ENCODE measurements at places on chromosomes 2 and 18. TPM values are rescaled to one million over a fixed set of nuclear protein-coding genes. Genes with fewer than 3 reads are reported as not detected.

- DNase-seq, result no peak
Observed at GRCh38 chr18:55588870-55589595, 1.0 kb upstream of the TCF4 start.

The SPATS2L gene
- 46.3 TPM for total RNA-seq

DNA sequence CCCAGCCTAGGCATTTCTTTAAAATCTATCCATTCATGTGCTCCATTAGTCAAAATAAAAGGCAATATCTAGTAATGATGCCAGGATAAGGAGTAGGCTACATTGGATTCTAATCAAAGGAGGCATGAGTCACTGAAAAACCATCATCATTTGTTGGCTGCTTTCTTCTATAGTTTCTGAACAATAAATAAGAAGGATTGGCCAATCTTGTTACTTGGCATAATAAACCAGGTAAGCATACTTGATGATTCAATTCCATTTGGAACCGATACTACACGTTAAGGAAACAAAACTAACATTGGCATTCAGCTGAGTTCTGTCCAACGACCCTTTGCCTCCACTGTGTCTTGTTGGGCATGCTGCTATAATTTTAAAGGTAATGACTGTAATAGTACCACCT is 27.2 kb downstream of the ATP8B1 start:
- no peak for DNase-seq

DNA sequence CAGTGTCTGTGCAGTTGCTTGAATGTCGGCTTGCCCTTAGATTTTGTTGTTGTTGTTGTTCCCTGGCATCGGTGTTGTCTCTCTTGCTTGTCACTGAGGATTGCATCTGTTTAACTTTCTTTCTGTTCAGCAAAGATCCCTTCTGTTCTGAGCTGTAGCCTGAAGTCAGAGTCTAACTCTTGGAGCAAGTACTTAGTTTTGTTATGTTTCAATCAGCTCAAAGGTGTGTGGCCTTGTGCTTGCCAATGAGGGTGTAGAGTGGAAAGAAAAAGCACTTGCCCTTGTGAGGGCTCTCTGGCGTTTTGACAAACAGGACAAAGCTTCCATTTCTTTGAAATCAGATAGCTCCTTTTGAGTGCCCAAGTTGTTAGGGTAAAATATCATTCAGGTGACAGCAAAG is 757.1 kb upstream of the CDH7 start:
- no peak for DNase-seq

- no peak for DNase-seq
Observed at GRCh38 chr2:194486326-194486725, 1170.7 kb upstream of the SLC39A10 start.

The ALPP gene
- total RNA-seq, result not detected

The REEP1 gene
- total RNA-seq, result not detected

The MEMO1 gene
- total RNA-seq, result 43.5 TPM

- DNase-seq, result no peak
Observed at GRCh38 chr2:42566837-42567321, 1.6 kb upstream of the MTA3 start.

DNA sequence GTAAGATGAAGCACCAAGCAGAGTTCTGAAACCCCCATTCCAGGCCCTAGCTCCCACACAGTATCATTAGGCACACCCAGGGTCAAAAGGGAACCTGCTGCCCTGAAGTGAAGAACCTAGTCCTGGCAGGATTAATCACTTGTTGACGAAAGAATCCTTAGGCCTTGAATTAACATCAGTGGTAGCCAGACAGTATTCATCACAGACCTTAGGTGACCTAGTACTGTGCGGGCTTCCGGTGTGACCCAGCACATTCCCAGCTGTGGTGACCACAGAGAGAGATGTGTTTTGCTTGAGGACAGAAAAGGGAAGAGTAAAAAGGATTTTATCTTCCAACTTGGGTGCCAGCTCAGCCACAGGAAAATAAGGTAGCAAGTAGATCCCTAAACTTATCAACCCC is 1071.4 kb upstream of the FAM98A start:
- DNase-seq, result no peak

- DNase-seq, result no peak
Observed at GRCh38 chr2:189337656-189338055, 103.6 kb upstream of the WDR75 start.

The MTHFD2 gene
- total RNA-seq, result 127 TPM

DNA sequence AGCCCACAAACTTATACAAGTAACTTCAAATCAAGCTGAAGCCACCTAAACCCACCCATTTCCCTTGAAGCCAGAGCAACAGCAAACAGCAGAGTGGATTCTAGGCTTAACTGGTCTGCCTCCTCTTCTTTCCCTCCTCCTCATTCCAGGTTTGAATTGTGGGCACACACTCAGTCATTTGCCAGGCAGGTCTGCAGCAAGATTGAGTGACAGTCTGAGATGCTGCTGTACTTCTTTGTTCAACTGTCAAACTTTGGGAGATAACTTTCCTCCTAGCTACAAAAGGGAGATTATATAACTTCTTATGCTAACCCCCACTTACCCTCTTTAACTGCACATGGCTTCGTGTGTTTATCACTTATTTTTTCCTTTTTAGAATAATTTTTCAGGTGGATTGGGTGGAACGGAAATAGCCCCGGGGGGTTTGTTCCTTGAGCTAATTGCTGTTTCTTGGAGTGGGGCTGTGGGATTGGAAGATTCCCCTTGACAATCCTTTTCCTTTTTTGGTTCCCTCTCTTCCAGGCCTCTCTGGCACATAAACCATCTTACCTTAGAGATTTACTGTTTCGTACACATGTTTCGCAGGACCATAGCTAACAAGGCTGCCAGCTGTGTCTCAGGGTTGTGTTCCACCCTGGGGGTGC is 55.0 kb downstream of the RNF144A start:
- DNase-seq, result no peak

DNA sequence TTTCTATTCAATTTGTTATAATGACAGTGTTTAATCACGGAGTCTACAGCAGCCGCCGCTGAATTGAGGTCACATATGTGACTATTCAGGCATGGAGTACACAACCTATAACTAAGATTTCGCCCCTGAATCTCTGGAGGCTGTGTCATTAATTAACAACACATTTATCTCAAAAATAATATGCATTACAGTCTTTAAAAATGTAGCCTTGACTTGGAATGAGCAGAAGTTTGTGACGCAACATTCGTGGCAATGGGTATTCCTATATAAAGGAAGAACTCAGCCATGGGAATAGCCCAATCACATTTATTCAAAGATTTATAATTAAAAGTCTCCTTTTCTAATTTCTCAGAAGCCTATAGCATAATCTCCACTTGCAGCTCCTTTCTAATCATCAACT is 60.6 kb upstream of the LYPD1 start:
- no peak for DNase-seq

- DNase-seq, result no peak
Observed at GRCh38 chr18:61765097-61765496, 127.7 kb downstream of the RNF152 start.

The UGT1A4 gene
- not detected for total RNA-seq

DNA sequence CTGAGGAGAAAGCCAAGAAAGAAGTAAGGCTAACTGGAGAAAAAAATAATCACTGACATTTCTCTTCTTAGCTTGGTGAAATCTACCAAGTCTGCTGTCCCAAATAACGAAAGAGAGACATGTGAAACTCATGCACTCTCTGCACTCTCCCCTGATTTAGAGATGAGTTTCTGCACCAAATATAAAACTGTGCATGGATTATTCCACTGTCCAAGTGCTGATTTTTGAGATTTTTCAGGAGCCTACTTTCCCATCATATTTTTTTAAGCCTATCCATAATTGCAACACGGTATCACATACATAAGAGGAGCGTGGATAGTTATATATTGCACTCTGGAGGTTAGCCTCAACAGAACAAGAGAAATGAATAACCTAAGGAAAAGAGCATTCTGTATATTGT is 10.0 kb upstream of the RIT2 start:
- no peak for DNase-seq

The RNF125 gene
- 29.0 TPM for total RNA-seq

GRCh38 chr18:28067346-28067745 is 109.6 kb downstream of the CDH2 start:
- no peak for DNase-seq

The SPDYA gene
- 1.4 TPM for total RNA-seq

- no peak for DNase-seq
Observed at GRCh38 chr2:66517772-66518171, 82.8 kb downstream of the MEIS1 start.

The POU3F3 gene
- not detected for total RNA-seq

The HMSD gene
- total RNA-seq, result not detected

DNA sequence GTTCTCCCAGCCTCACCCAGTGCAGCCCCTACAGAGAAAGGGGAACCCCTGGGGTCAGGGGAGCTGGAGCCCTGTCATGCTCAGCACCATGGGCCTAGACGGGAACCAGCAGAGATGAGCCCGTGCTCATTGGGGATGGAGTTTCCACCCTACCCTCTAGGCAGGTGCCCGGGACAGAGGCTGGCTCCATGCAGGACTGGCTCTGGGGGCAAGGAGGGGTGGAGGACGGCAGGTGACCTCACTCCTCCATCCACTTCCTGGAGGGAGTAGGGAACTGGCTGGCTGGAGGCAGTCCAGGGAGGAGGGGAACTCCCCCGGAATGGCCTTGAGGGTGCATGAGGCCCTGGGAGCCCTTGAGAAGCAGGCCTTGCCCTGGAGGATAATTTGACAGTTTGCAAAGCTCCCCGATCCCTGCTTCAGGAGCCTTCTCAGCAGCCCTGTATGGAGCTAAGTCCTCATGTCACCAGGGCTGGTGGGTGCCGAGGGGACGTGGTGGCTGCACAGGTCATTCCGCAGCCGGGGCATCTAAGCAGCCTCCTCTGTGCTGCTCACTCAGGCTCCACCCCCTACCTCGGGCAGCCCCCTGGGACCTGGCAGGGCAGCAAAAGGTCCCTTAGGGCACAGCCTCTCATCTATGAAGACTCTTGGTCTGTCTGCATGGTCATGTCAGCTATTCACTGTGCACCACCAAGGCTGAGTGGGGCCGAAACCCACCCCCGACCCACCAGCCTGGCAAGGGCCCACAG is 2.1 kb downstream of the NEURL3 start:
- no peak for DNase-seq

DNA sequence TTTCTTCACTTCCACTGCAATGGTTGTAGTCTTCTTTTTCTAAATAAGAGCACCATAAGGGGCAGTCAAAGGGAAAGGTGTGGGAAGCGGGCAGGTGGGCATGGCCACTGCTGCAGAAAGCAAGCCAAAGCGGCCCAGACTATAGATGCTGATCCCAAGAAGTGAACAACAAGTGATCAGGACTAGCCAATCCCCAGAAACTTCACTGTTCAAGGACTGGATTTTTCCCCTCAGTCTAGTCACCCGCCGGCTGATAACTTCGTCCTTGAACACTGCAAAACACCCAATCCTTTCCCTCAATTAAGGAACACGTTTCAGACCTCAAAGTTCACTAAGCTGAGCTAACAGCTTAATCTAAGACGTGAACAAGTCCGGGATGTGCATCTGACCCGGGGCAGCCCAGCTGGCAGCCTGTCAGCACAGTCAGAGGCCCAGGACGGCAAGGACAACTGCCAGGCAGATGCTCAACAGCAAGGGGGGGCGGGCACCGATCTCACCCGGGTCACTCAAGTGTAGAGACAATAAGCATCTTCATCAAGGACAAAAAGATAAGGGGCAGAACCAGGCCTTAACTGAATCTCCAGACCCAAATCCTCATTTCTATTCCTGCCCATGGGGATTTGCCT is 59.8 kb downstream of the HDLBP start:
- DNase-seq, result no peak

DNA sequence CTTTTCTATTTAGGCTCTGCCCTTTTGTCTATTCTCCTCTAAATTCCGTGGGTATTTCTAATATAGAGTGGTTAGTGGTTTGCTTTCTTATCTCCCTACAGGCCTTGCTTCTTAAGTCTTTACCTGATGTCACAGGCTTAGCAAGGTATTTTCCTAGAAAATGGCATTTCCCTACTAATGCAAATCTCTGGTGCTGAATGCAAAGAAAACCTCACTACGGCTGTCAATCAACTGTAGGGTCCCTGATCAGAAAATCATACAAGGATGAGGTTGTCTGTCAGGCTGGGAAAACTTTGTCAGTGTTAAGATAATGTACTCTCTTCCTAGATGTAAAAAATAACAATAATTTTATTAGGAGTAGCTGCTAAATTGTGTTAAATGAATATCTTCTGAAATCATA is 27.1 kb upstream of the DSC1 start:
- DNase-seq, result no peak

DNA sequence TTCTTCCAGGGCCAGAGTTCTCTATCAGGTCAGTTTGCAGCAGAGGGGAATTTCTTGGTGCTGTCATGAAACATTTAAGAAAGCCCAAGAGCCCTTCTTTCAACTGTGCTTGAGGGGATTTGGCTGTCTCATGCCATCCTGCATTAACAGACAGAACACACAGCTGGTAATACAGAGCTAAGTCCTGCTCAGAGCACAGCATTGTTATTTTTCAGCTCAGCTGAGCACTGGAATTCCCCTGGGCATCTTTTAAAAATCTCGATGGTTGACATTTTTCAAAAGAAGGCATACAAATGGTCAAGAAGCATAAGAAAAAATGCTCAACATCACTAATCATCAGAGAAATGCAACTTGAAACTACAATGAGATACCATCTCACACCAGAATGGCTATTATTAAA is 14.9 kb upstream of the IL1R2 start:
- DNase-seq, result no peak

GRCh38 chr2:46058140-46058539 is 239.1 kb upstream of the EPAS1 start:
- no peak for DNase-seq

DNA sequence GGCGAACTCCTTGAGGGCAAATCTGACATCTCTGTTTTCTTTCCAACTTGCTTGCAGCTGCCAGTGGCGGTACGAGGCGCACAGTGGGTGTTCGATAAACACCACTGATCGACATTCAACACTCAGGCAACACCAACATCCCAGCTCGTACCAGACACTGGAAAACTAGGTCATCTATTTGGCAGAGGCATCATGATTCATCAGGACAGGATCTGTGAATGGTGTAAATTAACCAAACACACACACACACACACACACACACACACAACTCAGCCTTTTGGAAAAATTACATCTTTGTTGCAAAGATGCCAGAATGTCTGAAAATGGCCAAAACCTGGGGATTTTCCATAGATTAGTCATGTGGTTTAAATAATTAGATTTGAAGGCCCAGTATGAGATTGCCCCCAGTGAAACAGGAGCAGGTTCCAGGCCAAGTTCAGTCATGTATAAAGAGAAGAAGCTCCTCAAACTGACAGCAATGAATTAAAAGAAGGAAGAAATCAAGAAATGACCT is 150.5 kb upstream of the NCKAP5 start:
- no peak for DNase-seq

The IKZF2 gene
- total RNA-seq, result 18.7 TPM

DNA sequence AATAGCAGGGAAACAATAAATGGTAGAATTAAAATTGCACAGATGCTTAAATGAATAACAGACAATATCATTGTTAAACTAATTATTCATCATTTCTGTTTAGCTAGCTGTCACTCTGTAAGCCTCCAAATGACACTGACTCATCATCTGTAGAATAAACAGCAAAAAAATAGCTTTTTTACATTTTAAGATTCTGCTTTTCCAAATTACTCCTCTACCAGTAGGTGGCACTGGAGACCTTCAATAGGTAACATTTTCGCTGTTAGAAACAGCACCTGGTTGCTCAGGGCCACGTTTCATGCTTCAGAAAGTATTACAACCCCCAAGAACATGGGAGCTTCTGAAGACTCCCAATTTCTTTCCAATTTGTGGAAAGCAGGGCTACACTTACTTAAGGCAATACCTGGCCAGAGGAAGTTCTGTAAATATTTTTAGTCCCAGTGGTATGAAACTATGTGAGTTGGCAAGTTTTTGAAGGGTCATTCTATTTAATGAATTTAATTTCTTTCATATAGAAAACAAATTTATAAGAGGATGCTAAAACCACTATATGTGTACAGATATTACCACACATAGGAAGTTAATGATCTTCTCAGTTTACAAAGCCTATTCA is 45.4 kb downstream of the TTN start:
- no peak for DNase-seq
